ENCODE measurements at places on chromosomes 6 and 20.

DNA sequence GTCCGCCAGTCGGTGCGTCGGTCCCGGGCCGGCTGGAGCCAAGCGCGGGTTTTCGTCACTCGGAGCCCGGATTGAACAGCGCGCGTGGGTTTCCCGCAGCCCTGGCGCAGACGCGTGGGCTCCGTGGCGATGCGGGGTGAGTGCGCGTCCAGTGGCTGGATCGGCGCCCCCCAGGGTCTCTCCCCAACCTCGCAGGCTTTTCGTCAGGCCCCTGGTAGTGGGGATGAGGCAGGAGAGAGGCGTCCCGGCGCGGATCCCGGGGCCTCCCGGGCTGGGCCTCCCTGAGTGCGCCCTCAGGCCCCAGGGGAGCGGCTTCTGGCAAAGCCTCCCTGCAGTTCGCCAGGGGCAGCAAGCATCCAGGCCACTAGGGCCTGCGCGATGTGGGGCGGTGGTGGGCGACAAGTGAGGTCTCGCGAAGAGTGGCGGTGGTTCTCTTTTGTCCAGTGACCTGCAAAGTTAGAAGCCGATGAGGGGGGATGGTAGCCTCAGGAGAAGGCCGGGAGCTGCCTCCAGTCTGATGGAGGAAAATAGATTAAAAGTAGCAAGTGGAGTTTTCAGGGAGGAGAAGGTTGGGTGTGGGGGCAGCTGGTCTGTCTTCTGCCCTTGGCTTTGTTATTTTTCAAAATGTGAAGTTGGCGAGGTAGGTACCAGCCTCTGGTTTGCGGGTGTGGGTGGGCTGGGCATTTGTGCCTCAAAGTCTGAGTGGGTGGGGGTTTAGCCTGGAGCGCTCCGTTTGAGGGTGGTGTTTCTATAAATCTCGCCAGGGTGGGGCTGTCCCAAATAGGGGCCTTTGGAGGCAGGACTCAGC lies 1.6 kb downstream of the TOX2 start:
- peak; percentile 45 for DNase-seq

DNA sequence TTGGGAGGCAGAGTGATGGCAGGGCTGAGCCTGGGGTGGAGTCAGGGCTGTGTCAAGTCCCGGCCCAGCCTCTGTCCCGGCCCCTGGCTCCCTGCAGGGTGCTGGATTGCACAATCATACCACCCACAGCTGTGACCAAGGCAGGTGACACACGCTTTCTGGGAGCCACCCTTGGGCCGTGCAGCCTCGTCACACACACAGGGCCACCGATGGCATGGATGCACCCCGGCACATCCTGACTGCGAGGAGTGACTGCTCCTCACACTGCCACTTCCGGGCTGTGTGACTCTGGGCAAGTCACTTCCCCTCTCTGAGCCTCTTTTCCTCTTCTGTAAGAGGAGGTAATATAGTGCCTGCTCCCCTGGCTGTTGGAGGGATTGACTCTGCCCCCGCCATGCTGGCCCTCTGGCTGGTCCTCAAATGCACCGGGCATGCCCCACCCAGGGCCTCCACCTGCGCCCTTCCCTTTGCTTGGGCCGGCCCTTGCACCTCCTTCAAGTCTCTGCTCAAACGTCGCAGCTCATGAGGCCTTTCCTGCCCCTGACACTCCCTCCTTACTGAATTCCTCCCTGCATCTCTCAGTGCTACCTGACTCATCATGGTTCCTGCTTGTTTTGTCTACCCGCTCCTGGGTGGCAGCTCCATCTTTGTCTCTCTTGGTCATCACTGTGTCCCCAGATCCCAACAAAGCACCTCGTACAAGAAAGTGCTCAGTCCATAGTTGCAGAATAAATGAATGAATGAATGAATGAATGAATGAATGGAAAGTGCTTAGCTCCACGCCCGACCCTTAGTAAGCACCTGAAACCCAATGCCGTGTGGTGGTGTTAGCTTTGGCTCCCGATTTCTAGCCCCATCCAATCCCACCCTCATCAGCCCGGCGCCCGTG lies 93.5 kb downstream of the CEBPB start:
- peak; percentile 58 for DNase-seq

GRCh38 chr6:686497-686896 lies 6.4 kb downstream of the EXOC2 start:
- no peak for DNase-seq

DNA sequence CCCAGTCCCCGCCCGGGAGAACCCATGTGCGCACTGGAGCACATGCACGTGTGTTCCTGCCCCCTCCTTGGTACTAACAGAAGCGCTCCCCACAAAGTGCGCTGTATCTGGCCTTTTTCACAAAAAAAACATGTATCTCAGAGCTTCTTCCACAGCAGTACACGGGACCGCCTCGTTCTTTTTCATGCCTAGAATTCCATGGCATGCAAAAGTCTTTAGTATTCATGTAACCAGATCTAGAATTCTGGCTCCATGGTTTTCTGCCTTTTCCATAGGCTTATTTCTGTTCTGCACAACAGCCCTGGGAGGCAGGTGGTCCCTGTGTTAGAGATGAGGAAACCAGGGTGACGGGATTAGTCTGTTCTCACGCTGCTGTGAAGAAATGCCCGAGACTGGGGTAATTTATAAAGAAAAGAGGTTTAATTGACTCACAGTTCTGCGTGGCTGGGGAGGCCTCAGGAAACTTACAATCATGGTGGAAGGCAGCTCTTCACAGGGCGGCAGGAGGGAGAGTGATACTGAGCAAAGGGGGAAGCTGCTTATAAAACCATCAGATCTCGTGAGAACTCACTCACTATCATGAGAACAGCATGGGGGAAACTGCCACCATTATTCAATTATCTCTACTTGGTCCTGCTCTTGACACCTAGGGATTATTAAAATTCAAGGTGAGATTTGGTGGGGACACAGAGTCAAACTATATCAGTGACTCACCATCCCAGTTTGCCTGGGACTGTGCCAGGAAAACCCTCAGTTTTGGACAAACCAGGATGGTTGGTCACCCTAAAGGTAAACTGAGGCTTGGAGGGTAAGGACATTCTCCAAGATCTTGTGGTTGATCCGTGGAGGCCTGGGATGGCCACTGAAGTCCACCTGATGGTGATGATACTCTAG lies 41.0 kb downstream of the C20orf203 start:
- no peak for DNase-seq

- DNase-seq = no peak
These were observed 181.9 kb downstream of the GMPR start for GRCh38 chr6:16420337-16420714.

DNA sequence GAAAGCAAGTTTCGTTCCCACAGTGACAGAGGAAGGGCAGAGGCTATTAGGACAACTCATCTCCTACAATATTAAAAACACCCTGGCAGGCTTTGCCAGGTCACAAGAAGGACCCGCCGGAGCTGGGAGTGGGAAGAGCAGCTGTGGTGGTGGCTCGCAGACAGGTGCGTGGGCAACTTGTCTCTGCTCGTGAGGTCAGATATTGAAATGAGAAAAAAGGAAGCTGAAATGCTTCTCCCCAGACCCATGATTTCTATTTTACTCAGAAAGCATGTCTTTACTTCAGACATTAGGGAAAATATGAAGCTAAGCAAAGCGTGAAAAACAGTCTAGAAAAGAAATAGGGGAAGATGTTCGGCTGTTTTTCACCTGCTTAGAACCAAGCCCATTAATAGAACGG lies 166.3 kb upstream of the EEF1E1 start:
- no peak for DNase-seq

DNA sequence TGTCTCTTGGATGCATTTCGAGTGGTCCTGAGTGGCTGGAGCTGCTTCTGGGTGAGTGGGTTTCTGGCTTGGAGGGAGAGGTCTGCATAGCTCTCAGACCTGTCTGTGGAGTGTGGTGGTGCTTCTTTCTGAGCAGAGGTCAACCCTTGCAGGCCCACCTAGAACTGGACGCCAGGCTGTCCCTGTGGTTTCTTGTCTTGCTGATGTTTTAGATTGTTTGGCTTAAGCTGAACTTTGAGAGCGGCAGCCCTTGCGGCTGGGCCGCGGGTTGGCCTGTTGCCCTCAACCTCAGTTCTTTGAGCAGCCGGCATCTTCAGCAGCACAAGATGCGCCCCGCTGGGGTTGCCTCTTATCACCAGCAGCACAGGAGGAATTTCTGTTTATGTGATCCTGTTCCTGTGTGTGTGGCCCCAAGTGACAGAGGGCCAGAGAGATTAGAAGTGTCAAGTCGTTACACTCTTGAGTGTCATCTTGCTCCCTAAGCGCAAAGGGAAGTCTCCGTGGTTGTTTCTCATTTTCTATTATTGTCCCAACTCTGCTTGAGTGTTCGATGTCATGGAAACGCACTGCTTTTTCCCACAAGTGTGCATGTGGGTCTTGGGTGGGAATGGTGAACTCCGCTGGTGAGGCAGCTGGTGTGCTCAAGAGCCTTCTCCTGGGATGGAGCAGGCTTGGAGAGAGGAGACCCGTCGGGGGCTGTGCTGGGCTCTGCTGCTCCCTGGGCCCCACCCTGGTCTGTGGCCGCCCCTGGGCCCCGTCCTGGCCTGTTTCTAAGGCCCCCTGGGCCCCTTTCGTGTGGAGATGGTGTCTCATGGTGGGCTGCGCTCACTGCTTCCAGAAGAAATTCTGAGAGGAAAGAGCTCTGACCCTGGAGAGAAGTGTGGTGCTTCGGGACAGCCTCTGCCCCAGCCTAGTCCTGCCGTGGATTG lies 20.1 kb upstream of the SLC22A1 start:
- no peak for DNase-seq

DNA sequence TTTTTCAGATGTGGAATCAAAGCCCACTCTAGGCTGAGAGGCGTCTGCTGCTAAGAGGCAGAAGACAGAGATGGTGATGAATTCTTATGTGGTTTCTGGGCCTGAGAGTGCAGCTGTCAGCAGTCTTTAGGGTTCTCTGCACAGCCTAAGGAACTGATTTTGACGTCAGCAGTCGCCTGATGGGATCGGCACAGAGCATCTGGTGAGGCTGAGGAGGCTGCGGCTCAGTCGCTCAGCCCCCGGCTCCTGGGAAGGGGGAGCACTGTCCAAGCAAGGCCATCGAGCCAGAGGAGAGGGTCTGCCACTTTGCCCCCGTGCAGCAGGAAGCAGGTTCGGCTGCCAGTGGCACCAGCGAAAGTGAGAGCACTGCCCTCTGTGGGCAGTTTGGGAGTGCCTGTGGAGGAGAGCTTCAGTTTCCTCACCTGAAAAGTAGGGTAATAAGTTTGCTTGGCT lies 92.5 kb downstream of the TCP11 start:
- DNase-seq = peak; percentile 42

GRCh38 chr6:168342636-168343035 lies 23.1 kb upstream of the DACT2 start:
- no peak for DNase-seq

- no peak for DNase-seq
These were observed 29.6 kb downstream of the PCNA start for GRCh38 chr20:5090191-5090590.

DNA sequence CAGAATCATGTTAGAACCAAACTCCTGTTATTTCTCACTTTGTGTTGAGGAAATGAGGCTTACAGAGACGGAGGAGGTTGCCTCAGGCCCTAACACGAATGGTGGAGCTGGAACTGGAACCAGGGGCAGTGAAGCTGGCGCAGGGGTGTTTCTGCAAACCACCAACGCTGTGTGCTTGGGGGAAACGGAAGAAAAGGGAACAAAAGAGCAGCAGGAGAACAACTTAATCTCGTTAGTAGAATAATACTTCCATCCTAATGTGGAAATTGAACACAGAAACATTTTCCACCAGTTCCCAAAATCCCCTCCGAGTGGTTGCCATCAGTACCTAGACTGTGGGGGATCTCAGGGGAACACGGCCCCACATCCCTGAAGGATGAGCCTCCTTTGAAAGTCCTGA lies 103.4 kb upstream of the FRMD1 start:
- no peak for DNase-seq

- DNase-seq = peak; percentile 87
These were observed 26.5 kb upstream of the SH3BGRL2 start for GRCh38 chr6:79604583-79605037.

GRCh38 chr6:129500958-129501739 lies 208.8 kb downstream of the ARHGAP18 start:
- DNase-seq = peak; percentile 99

- DNase-seq = no peak
These were observed 46.2 kb downstream of the EDN1 start for GRCh38 chr6:12336121-12336971.

GRCh38 chr6:146670161-146670560 lies 71.4 kb downstream of the ADGB start:
- peak; percentile 45 for DNase-seq

DNA sequence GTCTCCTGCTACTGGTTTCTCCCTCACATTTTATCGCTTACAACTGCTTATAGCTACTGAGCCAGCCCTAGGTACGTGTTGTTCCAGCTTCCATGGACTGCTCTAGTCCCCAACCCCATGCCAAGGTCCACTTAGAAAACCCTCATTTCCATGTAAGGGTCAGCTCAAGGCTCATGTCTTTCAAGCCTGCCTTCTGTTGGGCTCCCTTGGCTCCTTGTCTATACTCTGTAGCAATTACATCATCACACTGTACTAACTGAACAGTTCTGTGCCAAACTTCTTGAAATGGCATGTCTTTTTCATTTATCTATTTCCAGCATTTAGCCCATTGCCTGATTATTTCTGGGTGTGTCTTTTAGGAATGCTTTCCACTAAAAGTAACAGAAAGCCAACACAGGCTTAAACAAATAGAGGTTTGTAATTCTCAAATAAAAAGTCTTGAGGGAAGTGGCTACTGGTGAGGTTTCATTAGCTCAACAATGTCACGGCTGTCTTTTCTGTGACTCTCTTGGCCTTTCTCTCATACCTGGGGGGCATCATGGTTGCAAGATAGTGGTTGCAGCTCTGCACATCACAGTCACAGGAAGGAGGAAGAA lies 317.6 kb downstream of the TPBG start:
- DNase-seq = no peak

DNA sequence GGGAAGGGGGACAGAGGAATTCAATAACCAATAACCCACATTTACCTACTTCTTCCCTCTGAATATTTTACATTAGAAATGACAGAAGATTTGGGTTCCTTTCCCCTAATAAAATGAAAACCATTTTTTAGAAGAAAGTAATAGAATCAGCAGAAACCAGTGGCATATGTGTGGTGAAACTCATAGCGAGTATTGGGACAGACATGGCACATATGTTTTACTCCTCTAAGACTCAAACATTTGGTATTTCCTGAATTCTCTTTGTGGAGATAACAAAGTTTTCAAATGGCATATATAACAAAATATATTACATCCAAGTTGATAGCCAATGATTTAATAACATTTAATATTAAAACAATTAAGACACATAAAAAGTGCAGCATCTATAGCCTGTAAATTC lies 12.9 kb upstream of the BEND3 start:
- DNase-seq = peak; percentile 71

DNA sequence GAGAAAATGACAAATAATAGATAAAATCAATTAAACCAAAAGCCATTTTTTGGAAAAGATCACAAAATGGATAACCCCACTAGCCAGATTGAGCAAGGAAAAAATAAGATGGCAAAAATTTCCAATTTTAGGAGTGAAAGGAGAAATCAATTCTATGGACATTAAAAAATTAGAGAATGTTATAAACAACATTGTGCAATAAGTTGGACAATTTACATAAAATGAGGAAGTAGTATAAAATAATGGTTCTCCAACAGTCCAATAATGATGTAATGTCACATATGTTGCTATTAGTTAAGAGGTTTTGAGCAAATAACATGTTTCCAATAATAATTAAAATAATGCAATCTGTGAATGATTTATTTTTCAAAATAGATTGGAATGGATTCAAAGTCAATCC lies 3.1 kb upstream of the SNAP91 start:
- no peak for DNase-seq

GRCh38 chr20:46399401-46399800 lies 7.0 kb downstream of the ELMO2 start:
- no peak for DNase-seq
